ENCODE measurements at places on chromosomes 11 and 22. TPM values are rescaled to one million over a fixed set of nuclear protein-coding genes. Genes with fewer than 3 reads are reported as not detected.

DNA sequence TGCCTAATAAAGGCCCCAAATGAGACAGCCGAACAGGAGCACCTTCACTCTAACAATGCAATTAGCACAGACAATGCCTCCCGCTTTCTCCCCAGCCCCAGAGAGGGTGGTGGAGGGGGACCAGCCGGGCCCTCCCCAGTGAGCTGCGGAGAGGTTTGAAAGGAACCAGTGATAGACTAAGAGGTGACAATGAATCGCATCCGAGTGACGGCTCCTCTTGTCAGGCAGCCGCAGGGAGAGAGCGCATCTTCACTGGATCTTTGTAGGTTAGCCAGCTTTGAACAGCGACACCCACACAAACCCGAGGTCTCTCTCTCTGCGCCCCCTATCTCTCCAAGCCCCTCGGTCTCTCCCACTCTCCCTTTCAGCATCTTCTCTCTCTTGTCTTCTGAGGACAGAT is 28.0 kb downstream of the FLRT1 start:
- no peak overlapping the region for H3K27ac ChIP-seq
- H3K27me3 ChIP-seq: no peaks in the 10 kb centered on the region
- no peaks in the 10 kb centered on the region for H3K36me3 ChIP-seq

Gene MN1
- total RNA-seq: 31.6 TPM

DNA sequence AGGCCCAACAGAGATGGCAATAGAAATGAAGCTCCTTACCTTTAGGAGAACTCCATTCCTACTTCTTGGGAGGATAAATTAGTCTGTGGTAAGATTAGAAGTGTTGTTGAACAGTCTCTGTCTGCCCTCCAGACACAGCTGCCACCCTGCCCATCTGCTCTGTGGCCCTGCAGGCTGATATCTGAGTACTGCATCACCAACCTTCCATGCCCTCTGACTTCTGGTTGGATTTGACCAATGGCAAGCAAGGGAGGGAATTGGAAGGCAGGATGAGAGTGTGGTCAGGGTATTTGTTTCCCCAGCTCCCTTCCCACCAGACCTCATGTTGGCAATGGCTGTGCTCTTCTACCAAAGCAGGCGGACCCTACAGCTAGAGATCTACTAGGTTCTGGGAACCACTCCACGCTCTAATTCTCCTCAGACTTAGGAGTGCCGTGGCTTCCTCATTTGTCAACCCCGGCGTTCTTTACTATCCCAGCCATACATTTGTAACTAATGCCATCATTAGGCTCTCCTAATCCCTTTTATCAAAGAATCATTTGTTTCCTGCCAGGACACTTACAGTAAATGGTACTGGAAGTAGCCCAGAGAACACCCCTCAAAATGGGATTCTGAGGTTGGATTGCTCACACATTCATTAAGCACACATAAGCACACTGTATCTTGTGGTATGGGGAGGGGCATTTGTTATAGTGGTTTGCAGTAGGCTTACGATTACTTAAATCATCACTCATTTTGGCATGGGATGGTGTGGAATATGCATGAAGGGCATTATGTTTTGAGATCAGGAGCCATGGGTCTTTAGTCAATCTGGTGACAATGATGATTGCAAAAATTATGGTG is 35.4 kb upstream of the CD44 start:
- H3K4me3 ChIP-seq: no peak overlapping the region
- H3K4me1 ChIP-seq: peaks cover 49% of the 10 kb centered on the region
- no peak overlapping the region for H3K27ac ChIP-seq

Gene MYH9
- 332 TPM for total RNA-seq

Gene PGM2L1
- total RNA-seq: 2.5 TPM

Gene PPFIBP2
- 7.5 TPM for total RNA-seq

DNA sequence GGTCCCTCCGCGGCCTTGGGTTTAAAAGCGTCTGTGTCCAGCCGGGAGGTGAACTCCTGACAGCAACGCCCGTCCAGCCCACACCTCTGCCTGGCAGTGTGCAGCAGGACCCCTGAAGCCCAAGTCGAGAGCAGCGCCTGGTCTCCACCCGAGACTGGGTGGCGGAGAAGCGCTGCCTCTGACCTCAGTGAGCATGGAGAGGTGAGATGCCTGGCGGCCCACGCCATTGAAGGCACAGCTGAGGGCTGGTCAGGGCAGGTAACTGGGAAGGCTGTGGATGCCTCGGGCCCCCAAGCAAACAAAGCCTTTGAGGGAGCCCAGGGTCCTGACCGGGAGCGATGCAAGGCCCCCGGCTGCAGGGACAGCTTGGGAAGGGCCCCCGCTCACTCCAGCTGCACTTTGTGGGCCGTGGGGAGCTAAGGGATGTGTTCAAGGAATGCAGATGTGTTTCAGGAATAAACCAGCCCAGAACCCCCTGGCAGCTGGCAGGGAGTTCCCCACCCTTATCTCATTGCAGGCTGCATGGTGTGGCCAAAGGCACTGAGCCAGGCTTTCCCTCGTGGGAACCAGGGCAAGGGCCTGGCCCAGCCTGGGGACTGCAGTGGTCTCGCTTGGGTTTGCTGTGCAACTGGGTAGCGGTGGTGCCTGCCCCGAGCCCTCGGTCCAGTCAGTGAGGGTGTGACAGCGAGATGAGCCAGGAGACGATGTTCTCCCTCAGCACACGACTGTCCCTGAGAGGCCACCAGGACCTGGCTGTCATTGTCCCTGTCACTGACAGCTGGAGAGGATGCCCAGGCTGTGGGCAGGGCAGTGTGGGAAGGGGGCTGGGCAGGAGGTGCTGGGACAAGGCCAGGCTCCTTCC is 92.5 kb downstream of the WNT7B start:
- H3K4me1 ChIP-seq: peaks cover 19% of the 10 kb centered on the region
- no peak overlapping the region for H3K27ac ChIP-seq
- no peak for DNase-seq
- no peak overlapping the region for H3K4me3 ChIP-seq
- H3K27me3 ChIP-seq: peaks cover 95% of the 10 kb centered on the region

DNA sequence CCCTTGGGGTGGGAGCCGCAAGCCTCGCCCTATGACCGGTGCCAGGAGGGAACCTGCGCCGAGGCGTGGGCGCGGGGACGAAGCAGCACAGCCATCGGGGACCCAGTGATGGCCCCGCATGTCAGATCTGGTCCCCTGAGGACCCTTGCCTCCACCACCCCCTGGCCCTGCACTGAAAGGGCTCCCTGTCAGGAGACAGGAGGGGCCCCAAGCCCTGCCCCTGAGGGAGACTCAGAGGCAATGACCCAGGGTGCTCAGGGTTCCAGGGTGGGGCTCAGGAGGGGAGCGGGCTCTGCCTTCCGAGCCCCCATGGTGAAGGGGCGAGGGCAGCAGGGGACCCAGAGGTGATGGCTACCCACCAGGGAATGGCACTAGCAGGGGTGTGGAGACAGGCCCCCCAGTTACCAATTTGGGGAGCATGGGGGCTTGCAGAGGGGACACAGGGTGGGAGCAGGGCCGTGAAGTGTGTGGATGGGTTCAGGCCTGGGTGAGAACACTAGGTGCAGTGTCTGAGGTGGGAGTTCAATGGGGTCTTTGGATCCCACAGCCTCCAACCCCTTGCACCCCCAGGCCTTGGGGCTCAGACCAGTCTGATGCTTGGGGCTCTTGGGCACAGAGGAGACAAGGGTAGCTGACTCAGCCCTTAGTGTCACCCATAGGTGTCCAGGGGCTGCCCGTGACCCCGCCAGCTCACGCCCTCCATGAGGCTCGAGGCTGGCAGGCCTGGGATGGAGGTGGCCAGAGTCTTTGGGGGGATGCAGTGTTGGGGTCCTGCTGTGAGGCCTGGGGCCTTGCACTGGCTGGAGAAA is 499 bp downstream of the LRRC56 start:
- peaks cover 42% of the 10 kb centered on the region for H3K4me1 ChIP-seq
- H3K27me3 ChIP-seq: peaks cover 36% of the 10 kb centered on the region
- H3K36me3 ChIP-seq: peaks cover 10% of the 10 kb centered on the region
- no peak overlapping the region for H3K27ac ChIP-seq
- H3K4me3 ChIP-seq: peak overlapping the region; percentile 91

Gene CHRM1
- total RNA-seq: not detected

DNA sequence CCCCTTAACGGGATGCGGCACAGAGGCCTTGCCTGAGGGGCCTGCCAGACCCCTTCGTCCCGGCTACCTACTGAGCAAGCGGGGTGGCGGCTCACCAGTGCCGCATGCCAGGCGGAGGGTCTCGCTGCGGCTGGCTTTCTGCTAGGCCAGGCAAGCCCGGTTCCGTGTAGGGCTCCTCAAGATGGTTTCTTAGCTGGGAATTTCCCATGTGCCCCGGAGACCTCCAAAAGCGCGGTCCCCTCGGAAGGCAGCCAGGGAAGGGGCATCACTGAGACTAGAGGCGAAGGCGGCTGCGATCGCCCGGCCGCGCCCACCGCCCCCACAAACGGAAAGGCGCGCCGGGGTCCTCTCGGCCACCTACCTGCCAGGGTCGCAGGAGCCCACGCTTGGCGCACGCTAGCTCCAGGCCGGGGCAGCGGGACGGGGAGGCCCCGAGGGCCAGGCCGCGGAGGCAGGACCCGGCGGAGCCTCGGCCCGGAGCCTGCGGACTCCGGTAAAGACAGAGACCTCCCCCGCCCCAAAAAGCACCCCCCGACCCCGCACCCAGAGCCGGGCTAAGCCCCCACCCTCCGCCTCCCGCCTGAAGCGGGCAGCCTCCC is 23.8 kb downstream of the MICAL3 start:
- peak overlapping the region; percentile 94 for H3K4me3 ChIP-seq
- H3K27ac ChIP-seq: peak overlapping the region; percentile 91
- H3K27me3 ChIP-seq: no peaks in the 10 kb centered on the region
- peaks cover 26% of the 10 kb centered on the region for H3K4me1 ChIP-seq

DNA sequence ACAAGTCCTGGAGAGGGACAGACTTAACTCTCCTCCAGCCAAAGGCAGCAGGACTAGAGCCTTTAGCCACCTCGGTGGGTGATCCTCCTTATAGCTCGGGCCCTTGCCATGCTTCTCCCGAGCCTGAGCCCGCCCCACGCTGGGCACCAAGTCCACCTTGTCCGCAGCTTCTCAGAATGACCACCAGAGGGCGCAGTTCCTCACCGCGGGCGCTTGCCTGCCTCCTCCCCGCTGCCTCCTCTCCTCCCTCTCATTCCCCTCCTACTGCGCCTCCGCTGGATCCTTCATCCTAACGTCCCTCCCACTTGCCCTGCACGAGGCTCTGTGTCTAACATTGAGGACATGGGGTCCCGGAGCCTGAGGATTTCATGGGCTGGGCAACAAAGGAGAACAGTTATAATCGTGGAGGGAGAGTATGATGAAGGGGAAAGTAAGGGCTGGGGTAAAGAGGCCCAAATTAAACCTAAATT is 11.3 kb upstream of the MOGAT2 start:
- H3K4me3 ChIP-seq: no peak overlapping the region
- no peaks in the 10 kb centered on the region for H3K36me3 ChIP-seq
- no peak overlapping the region for H3K27ac ChIP-seq

- peak overlapping the region; percentile 79 for H3K27ac ChIP-seq
- H3K36me3 ChIP-seq: no peaks in the 10 kb centered on the region
- no peak overlapping the region for H3K4me3 ChIP-seq
- DNase-seq: no peak
Observed at GRCh38 chr22:24894998-24895397, 51.5 kb downstream of the LHFPL7 start.

GRCh38 chr11:128391811-128392210 is 195.5 kb downstream of the ETS1 start:
- H3K27me3 ChIP-seq: no peaks in the 10 kb centered on the region
- H3K27ac ChIP-seq: no peak overlapping the region
- H3K36me3 ChIP-seq: no peaks in the 10 kb centered on the region
- DNase-seq: no peak
- no peak overlapping the region for H3K4me3 ChIP-seq
- H3K4me1 ChIP-seq: peaks cover 6% of the 10 kb centered on the region

Data from esophagus muscularis mucosa (tissue), 4 donors.